Muscle of leg (tissue), 16 donors: ENCODE measurements at places on chromosomes 11 and 22.

- peak; percentile 40 for DNase-seq
Measured at GRCh38 chr11:23423104-23423503, 562.8 kb upstream of the CCDC179 start.

GRCh38 chr22:48974443-48975315, 853.0 kb downstream of the BRD1 start:
- DNase-seq: no peak

DNA sequence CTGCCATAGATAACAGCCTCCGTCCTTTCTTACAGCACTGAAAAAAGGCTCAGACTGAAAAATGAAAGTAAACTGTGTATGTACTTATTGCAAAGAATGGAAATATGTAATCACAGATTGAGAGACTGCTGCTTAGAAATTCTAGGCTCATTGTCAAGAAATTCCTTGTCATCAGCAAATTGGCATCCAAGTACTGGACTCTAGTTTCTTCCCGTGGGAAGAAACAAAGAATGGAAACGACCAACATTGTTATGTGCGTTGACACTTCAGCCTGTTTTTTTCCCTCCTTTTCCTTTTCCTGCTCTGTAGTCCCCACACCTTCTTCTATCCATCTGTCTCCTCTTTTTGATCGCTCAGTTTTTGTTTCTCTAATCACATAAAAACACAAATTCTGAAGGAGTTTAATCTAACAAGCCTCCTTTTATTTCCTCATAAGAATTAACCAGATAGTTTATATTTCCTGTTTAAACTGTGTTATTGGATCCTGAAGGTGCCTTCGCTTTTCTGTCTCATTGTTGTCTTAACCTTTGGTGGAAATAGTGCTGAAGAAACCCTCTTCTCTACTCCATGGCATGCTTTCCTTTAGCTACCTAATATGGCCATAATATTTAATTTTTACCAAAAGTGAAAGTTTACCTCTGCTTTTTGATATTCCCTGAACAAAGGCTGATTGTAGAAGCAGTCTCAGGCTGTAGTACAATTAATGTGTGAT, 20.0 kb upstream of the CASP12 start:
- peak; percentile 94 for DNase-seq

GRCh38 chr11:78062671-78063070, 990 bp upstream of the THRSP start:
- DNase-seq: no peak

DNA sequence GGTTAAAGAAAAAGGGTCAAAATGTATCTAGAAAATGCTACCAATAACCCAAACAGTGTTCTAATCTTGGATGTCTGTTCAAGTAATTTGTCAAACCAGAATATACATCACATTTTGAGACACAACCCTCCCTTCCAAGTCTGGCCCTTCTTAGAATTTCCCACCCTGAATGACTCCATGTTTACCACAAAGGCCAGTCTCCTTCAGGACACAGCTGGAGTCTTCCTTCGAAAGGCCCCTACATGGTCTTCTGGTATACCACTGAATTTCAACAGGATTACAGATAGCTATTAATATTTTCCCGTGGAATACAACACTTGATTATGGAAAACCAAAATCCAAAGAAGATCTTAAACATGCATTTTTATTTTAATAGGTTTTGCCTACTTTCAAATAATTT, 10.2 kb downstream of the CCDC34 start:
- DNase-seq: no peak

- DNase-seq: no peak
Measured at GRCh38 chr11:1387961-1388762, 1.6 kb upstream of the BRSK2 start.

DNA sequence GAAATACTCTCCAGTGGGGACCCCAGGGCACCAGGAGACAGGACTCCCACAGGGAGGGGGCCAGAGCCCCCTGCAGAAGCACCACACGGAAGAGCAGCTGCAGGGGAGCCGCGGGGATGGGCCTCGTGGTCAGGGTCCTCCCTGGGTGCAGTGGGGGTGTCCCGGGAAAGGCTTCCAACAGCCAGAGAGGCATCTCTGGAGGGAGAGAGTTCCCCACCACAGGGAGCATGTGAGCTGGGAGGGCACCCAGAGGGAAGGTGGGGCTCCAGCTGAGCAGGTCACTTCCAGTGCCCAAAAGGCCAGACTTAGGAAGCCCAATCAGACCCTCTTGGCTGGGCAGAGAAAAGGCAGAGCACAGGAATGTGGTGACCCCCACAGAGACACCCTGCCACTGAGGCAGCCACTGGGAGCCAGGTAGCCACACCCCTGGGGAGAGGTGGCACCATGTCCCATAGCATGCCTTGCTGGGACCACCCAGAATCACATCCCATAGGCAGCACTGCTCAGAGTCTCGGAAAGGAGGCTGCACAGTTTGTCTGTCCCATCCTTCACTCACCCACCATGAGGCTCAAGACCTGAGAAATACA, 49.9 kb upstream of the LMO1 start:
- no peak for DNase-seq

GRCh38 chr11:98964146-98964545, 56.6 kb upstream of the CNTN5 start:
- DNase-seq: no peak

GRCh38 chr11:130448416-130449309, at the start of gene ADAMTS15:
ADAMTS15 (plus strand) TSS chr11:130448645; CDS start chr11:130448974, 329 bp downstream.
- DNase-seq: peak; percentile 97

GRCh38 chr11:18490319-18490718, 34.7 kb downstream of the LDHAL6A start:
- no peak for DNase-seq

DNA sequence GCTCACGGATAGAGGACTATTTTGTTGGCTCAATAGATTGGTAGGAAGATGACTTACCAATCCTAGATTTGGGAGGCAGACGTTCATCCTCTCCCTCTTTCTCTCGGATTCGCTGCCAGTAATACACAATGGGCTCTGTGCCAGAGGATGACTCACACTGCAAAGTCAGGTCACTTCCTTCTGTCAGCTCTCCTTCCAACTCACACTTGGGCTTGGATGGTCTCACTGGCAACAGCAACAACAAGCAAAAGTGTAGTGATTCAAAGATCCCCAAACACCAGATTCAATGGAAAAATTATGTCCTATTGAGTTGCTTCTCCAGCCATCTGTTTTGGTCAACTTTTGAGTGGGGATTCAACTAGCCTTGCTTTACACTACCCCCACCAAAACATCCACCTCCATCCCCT, 21.7 kb upstream of the HSPA8 start:
- peak; percentile 95 for DNase-seq

GRCh38 chr11:133669371-133670053, 137.2 kb upstream of the OPCML start:
- DNase-seq: no peak

GRCh38 chr11:7219491-7219890, 32.2 kb upstream of the SYT9 start:
- no peak for DNase-seq

DNA sequence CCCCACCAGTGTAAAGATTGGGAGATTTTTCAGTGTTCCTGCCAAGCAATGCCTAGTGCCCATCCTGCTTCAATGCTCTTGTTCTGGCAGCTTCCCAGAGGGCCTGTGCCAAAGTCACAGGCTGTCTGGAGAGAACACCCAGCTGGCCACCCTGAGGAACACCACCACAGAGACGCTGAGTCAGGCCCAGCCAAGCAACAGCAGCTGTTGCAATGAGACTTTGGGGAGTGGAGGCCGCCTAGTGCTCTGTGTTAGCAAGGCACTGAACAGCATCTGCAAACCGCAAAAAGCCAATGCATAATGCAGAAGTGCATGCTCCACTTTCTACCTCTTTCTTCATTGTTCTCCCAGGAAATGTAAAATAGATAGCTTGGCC, 168.1 kb downstream of the NXPE2 start:
- DNase-seq: peak; percentile 86

GRCh38 chr22:49748514-49748913, 79.2 kb downstream of the BRD1 start:
- no peak for DNase-seq

DNA sequence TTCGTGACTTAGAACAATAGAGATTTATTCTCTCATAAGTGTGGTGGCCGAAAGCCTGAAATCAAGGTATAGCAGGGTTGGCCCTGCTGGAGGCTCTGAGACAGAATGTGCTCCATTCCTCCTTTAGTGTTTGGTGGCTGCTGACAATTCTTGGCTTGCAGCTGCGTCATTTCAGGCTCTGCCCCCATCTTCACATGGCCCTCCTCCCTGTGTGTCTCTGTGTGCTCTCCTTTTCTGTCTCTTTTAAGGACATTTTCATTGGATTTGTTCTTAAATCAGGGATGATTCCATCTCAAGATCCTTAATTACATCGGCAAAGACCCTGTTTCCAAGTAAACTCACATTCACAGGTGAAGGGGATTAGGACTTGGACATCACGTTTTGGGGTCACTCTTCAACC, 10.2 kb upstream of the APOL6 start:
- peak; percentile 66 for DNase-seq
